Cerebellar nuclear complex (tissue), 1 donor: ENCODE measurements at places on chromosomes 16 and 17.

- DNase-seq: no peak
Measured at GRCh38 chr17:83143817-83144231, 64.4 kb downstream of the METRNL start.

DNA sequence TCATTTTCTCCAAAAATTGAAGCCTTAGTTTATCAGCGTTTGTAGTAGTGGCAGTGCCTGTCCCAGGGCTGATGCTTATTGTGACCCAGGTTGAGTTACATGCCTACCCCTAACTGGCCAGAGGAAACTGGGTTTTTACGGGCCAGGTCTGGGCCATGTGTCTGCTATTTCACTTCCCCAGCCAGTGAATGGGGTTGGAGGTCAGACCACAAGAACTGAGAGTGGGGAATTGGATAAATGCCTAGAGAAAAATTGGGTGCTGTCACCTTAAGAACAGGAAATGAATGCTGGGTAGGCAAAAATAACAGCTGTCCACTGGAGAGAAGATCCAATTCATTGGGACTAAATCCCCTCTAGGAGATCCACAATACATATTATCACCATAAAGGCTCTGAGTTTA is 5.2 kb downstream of the ADPRM start:
- no peak for DNase-seq

- DNase-seq: no peak
Measured at GRCh38 chr16:27237219-27238015, 31.2 kb downstream of the NSMCE1 start.

DNA sequence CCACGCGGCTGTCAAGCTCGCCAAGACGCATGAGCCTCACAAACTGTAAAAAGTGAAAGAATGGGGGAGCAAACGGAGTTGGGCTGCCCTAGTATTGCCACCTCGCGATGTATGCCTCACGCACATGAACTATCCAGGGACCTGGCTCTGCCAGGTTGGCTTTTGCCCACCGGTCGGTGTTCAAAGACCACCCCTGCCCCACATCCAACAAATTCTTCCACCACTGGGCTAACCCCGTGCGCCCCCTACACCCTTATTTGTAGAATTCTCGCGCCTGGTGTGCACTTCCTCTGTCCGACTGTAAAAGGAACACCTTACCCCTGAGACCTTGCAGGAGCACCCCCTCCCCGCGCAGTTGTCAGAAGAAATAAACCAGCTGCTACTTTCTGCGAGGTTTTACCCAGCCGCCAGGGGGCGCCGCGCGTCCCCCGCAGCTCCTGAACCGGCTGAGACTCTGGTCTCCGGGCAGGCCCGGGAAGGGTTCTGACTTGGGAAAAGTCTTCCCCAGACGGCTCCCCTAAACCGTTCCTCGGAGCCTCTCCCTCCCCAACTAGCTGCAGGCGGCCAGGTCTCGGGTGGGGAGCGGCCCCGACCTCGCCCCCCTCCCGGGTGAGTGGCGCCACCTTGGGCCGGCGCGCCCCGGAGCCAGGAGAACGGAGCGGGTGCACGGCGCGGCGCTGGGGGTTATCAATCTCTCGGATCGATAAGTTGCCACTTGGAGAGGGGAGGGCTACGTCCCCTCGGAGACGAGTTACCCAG is 1.7 kb upstream of the ZNF423 start:
- DNase-seq: no peak

- DNase-seq: no peak
Measured at GRCh38 chr16:57462978-57463362, 491 bp downstream of the POLR2C start.

- DNase-seq: no peak
Measured at GRCh38 chr16:57803134-57803990, 1.1 kb upstream of the KIFC3 start.

- DNase-seq: no peak
Measured at GRCh38 chr16:8928467-8928957, 35.2 kb downstream of the USP7 start.

DNA sequence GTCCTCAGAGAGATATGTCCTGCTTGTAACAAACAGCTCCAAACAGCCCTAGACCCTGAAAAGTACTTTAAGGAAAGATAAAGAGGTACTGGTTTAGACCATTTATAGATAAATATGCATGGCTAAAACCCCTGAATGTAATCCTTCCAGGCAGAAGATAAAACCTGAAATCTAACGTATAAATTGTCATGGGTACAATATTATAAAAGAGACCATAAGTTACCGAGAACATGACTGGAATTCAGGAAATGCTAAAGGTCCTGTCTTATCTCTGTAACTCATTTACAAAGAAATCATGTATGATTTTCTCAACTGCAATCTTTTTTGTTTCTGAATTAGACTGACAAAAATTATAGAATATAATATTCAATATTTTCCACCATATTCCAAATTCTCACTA is 9.2 kb upstream of the KANSL1 start:
- no peak for DNase-seq

DNA sequence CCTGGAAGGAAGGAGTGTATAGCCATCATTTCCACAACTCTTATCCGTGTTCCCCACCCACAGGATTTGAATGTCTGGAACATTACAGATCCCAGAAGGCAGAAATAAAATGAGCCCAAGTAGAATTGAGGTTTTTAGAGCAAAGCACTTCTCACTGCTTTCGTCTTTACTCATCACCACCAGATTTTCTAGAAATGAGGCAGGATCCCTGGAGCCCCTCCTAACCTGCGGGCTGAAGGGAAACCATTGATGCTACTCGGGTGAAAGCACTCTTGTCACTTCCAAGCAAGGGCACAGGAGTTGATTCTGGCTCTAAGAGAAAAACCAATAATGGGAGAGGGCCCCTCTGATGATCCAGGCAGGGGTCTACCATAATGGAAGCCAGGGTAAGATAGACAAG is 2.8 kb upstream of the ALDOC start:
- DNase-seq: no peak
